Activated T-helper 2 cell treated with anti-CD3 and anti-CD28 coated beads, Interferon-gamma antibody, Interleukin-2, Interleukin-4, amounts not matched to agents 10 μg/mL and 5 μg/mL and 100 μg/mL, durations not matched to agents 14 hours and 24 hours and 36 hours (primary cell): ENCODE measurements at places on chromosomes 5 and 9.

- DNase-seq, result no peak
These were observed 126.7 kb downstream of the GADD45G start for GRCh38 chr9:89731262-89732182.

DNA sequence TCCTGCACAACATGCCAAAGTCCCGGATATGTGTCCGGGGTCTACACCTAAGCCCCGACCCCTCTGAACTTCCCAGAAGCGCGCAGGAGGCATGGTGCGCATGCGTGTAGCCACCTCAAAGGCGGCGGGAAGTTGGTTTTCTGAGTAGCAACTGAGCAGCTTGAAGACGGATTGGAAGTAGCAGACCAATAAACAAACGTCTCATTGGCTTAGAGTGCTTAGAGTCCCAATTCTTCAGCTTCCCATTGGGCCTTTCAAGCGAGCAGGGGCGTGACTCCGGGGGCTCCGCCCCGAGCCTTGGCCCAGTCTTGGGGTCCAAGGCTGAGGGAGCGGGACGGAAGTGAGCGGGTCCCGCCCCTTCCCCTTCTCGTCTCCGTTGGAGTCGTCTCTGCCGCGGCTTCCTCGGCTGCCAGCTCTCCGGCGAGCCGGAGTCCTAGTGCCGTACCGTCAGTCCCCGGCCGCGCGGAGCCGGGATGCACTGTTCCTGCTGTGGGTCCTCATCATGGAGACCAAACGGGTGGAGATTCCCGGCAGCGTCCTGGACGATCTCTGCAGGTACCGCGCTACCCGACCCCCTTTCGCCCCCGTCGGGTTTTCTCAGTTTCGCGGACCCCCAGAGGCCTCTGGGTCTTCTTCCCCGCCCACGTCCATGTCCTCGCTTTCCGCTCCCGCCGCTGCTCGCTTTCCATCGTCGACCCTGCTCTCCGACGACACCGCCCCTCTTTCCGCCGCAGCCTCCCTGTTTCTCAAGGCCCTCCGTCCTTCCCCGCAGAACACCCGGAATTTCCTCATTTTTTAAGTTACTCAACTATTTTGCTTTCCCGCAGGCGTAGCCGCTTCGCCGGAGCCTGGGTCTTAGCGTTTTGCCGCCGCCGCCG is at the start of gene DCP2:
DCP2 (plus strand) TSS at position 367 of the 878 bp plus-strand sequence; CDS start at position 503, 136 bp downstream.
- DNase-seq, result peak; percentile 96

- no peak for DNase-seq
These were observed 337.9 kb downstream of the IRX1 start for GRCh38 chr5:3933536-3933935.

DNA sequence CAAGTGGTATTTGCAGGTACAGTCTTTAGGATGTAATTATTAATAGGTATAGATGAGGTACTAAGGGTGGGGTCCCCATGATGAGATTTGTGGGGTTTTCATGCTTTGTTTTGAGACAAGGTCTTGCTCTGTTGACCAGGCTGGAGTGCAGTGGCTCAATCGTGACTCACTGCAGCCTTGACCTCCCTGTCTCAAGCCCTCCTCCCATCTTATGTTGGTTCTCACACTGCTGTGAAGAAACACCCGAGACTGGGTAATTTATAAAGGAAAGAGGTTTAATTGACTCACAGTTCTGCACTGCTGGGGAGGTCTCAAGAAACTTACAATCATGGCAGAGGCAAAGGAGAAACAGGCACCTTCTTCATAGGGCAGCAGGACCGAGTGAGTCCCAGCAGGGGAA is 217.5 kb downstream of the CDK5RAP2 start:
- DNase-seq, result no peak

DNA sequence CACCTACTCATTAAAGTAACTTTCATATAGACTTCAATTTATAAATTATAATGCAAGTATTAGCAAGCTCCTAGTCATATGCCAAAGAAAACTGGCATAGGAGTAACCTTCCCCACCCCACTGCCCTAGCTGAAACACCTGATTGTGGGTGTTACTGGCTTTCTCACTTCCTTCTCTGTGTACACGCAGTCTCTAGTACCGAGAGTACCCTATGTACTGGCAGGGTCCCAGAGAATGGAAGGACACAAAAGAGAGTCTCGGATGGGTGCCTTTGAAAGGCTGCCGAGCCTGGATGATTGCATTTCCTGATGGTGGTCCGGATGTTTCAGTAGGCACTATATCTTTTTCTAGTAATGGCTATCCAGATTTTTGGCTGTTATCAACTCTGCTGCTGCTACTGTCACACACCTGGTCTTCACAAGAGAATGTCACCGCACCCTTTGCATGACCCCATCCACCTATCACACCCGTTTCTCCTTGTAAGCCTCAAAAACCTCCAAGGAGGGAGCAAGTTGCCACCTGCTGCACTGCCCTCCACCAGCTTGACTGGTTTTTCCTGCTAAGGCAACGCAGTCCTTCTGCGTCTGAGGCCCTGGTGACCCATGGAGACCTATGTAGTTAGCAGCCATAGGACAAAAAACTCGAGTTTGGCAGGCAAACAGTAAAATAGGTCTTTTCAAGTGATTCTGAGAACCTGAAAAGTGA is 53.8 kb upstream of the CLINT1 start:
- no peak for DNase-seq

DNA sequence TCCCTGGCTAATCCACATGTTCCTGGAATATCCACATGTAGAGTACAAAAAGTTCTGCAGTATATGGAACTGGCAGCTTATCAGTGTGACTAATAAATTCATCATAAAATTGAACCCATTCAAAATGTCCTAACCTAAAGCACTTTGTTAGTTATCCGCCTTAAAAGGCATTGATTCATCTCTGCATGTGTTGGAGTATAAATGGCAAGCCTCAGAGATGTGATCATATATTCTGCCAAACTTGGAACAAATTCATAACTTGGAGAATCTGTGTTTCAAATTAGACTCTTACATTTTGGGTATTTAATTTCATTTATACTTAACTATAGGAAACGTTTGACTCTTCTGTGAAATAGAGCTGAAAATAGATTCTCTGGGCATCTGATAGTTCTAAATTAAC is 25.2 kb upstream of the NREP start:
- no peak for DNase-seq
